ENCODE measurements at places on chromosomes 13 and 19.
A peak's percentile ranks its signal among the peaks of the same experiment; 100 is the strongest.

DNA sequence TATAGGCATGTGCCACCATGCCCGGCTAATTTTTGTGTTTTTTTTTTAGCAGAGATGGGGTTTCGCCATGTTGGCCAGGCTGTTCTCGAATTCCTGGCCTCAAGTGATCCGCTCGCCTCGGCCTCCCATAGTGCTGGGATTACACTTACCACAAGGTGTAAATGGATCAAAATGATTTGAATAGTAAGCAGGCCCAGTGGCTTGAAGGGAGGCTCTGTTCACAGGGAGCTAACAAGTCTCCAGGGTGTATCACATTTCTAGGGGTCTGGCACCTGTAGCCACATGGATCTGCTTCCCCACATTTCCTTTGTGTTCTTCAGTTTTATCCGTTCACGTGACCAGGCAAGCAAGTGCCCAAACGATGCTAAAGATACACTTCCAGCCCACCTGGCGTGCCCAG is 13.5 kb upstream of the CNFN start:
- H3K4me3 ChIP-seq: no peak overlapping the region
- no peaks in the 10 kb centered on the region for H3K27me3 ChIP-seq
- peaks cover 23% of the 10 kb centered on the region for H3K4me1 ChIP-seq

DNA sequence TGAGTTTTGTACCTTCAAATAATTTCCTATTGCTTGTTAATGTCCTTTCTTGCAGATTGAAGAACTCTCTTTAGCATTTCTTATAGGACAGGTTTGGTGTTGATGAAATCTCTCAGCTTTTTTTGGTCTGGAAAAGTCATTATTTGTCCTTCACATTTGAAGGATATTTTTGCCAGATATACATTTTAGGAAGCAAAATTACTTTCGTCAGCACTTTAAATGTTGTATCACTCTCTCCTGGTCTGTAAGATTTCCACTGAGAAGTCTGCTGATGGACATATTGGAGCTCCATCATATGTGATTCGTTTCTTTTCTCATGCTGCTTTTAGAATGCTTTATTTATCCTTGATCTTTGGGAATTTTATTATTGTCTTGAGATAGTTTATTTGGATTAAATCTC is 105.5 kb downstream of the TNFSF13B start:
- DNase-seq: no peak
- no peaks in the 10 kb centered on the region for H3K27me3 ChIP-seq
- H3K4me3 ChIP-seq: no peak overlapping the region

- H3K4me1 ChIP-seq: no peaks in the 10 kb centered on the region
- peaks cover 3% of the 10 kb centered on the region for H3K27me3 ChIP-seq
- no peak for DNase-seq
- no peak overlapping the region for H3K27ac ChIP-seq
These were observed 512.8 kb downstream of the LMO7 start for GRCh38 chr13:76148926-76149325.

- H3K27me3 ChIP-seq: no peaks in the 10 kb centered on the region
- H3K27ac ChIP-seq: no peak overlapping the region
- H3K4me3 ChIP-seq: no peak overlapping the region
- H3K4me1 ChIP-seq: peaks cover under 1% of the 10 kb centered on the region
These were observed 14.5 kb downstream of the FUZ start for GRCh38 chr19:49798574-49798973.

DNA sequence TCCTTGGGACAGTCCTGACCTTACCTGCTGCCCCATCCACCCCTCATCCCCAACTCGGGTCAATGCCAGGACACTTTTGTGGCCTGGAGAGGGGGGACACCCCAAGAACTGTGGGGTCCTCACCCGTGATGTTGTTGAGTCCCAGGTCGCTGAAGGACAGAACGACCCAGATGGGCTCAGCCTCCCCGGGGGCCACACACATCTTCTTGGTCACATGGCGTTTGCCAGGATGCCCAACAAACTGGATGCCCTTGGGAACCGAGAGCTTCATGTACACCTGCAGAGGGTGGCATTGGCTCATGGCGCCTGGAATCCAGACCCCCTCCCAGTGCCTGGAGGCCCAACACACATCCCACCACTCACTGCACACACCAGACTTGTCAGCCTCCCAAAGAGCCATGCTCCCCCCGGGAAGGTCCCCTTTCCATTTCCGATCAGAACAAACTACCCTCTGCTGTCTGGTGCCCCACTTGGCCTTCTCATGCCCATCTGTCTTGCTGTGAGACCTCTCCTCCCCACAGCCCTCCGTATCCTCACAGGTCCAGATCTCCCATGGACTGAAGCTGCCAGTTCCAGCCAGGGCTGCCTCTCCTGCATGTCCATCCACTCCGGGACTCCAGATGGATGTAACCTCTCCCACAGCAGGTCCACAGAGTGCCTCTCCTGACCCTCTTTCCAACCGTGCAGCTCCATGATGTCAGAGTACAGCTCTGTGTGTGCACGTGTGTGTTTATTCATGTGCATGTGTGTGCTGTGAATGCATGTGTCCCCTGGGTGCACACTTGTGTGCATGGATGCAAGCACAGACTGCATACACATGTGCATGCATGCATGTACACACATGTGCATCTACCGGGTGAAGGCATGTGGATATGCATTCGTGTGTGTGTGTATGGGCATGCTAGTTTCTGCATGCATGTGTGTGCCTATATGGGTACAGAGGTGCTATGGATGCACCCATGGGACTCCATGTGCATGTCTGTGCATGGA is 58.4 kb downstream of the F2RL3 start:
- no peaks in the 10 kb centered on the region for H3K4me1 ChIP-seq
- no peak overlapping the region for H3K4me3 ChIP-seq
- H3K27me3 ChIP-seq: no peaks in the 10 kb centered on the region
- H3K27ac ChIP-seq: no peak overlapping the region
- no peaks in the 10 kb centered on the region for H3K36me3 ChIP-seq

GRCh38 chr13:34863360-34864135 is 78.5 kb upstream of the NBEA start:
- H3K27ac ChIP-seq: no peak overlapping the region
- no peaks in the 10 kb centered on the region for H3K4me1 ChIP-seq
- H3K36me3 ChIP-seq: no peaks in the 10 kb centered on the region
- H3K4me3 ChIP-seq: no peak overlapping the region

DNA sequence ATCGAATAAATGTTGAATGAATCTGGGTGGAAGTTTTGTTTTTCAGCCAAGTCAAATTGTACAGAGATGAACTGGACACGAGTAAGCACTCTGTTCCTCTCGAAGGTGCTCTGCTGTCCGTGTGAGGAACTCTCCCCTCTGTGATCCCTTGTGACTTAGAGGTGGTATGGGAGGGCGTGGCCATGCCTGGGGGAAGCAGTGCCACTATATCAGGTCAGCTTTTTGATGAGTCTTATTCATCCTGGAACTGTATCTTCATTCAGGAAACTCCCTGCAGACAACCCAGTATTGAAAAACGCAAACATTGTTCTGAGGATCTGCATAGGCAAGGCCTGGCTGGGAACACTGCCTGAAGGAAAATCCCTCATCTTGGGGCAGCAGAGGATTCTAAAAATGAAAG is 45.7 kb upstream of the FLT1 start:
- peak; percentile 50 for DNase-seq
- peak overlapping the region; percentile 95 for H3K27ac ChIP-seq
- H3K27me3 ChIP-seq: peaks cover 35% of the 10 kb centered on the region
- peaks cover 52% of the 10 kb centered on the region for H3K4me1 ChIP-seq
- peaks cover 12% of the 10 kb centered on the region for H3K36me3 ChIP-seq

GRCh38 chr13:107367258-107367657 is 799.3 kb upstream of the ARGLU1 start:
- no peak overlapping the region for H3K4me3 ChIP-seq
- no peak for DNase-seq
- H3K27me3 ChIP-seq: no peaks in the 10 kb centered on the region

GRCh38 chr19:32464279-32464678 is 58.7 kb downstream of the DPY19L3 start:
- H3K4me1 ChIP-seq: peaks cover 2% of the 10 kb centered on the region
- DNase-seq: no peak
- H3K27ac ChIP-seq: no peak overlapping the region
- H3K4me3 ChIP-seq: no peak overlapping the region
- H3K27me3 ChIP-seq: no peaks in the 10 kb centered on the region

DNA sequence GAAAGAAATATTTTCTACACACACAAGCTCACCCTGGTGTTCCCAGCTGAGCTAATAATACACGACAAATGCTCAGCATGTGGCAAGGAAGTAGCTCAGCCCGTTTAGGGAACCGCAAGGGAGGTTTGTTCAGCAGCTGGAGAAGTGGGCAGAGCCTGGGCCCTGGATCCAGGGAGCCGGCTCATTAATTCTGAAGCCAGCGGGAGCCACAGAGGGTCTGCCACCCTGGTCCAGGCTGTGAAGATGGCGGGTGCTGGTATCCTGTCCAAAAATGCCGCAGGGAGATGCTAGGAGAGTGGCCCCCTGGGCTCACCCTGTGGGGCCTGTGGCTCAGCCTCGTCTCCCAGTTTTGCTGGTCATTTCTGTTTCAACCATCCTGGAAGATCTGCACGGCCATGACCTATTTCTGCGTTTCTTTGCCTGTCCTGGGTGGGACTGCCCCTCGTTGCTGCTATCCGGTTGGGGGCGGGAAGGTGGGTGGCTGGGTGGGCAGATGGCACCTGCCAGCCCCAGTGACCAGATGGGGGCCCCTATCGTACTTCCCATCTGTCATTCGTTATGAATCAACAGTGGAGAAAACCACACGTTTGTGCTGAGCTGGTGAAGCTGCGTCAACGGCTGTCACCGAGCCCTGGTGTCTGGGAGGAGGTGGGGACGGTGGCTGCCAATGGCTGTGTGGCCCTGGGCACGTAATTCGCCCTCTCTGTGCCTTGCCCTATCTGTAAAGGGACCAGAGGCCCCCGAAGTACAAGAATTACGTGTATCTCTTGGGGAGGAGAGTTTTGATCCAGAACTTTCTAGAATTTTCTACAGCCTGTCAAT is 2.7 kb upstream of the GNA15 start:
- peak overlapping the region; percentile 84 for H3K4me3 ChIP-seq
- peaks cover 7% of the 10 kb centered on the region for H3K27me3 ChIP-seq
- H3K36me3 ChIP-seq: no peaks in the 10 kb centered on the region
- peaks cover 41% of the 10 kb centered on the region for H3K4me1 ChIP-seq
- H3K27ac ChIP-seq: peak overlapping the region; percentile 60

- no peak overlapping the region for H3K4me3 ChIP-seq
- H3K27me3 ChIP-seq: no peaks in the 10 kb centered on the region
- no peaks in the 10 kb centered on the region for H3K4me1 ChIP-seq
These were observed 37.6 kb downstream of the SPRY2 start for GRCh38 chr13:80303225-80303811.

DNA sequence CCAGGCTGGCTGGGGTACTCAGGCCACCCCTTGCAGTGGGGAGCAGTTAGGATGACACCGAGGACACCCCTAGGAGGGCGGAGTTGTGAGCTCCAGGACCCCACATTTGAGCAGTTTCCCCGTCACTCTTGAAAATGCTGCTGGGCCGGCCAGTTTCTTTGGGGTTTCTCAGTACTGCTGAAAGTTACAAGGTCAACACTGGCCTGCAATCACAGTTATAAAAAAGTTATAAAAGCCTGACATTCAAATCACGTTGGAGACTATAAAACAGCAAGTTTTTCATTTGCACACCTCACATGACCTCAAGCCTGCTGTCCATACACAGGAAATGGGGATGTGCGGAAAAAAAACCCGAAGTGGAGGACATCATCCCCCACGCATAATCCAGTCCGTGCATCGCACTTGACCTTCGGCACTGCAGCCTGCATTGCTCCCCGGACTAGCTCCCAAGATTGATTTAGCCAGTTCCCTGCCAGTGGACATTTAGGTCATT is 27.0 kb downstream of the DNM2 start:
- H3K27me3 ChIP-seq: no peaks in the 10 kb centered on the region
- H3K27ac ChIP-seq: no peak overlapping the region
- peaks cover 10% of the 10 kb centered on the region for H3K36me3 ChIP-seq
- DNase-seq: no peak
- H3K4me1 ChIP-seq: peaks cover 46% of the 10 kb centered on the region

GRCh38 chr19:55179606-55180484 is at the start of gene SYT5:
Gene SYT5 (minus strand): TSS chr19:55180289. CDS start chr19:55179041, 1,248 bp downstream.
- peak within 1 kb of the TSS; percentile 70 for H3K4me3 ChIP-seq
- H3K27ac ChIP-seq: no peak within 1 kb of the TSS
- peaks cover 68% of the 10 kb centered on the region for H3K27me3 ChIP-seq
- peaks cover 19% of the 10 kb centered on the region for H3K4me1 ChIP-seq
- H3K36me3 ChIP-seq: peaks cover 3% of the 10 kb centered on the region

DNA sequence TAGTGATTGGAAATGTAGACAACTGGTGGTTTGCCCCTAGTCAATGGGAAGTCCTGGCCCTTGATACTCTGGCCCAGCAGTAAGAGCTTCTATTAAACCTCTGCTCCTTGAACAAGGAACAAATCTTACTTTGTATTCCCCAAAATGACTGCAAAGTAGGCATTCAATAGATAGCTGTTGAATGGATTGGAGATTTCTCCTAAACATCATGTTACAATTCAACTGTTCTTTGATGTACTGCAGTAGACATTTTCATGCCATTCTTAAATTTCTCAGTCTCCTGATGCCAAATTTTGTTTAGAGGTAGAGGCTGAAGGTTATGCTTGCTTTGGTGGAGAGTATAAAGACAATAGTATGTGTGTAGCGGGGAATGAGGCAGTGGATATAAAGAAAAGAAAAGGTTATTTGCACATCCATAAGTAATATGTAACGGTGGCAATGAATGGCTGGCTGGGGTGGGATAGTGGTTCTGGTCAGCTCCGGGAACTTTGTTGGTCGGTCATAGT is 12.8 kb downstream of the MIR17HG start:
- no peak for DNase-seq
- H3K27ac ChIP-seq: peak overlapping the region; percentile 72
- H3K27me3 ChIP-seq: no peaks in the 10 kb centered on the region
- peaks cover 5% of the 10 kb centered on the region for H3K4me1 ChIP-seq
- peaks cover 2% of the 10 kb centered on the region for H3K36me3 ChIP-seq

GRCh38 chr13:76668716-76669115 is 217.5 kb downstream of the KCTD12 start:
- H3K4me1 ChIP-seq: no peaks in the 10 kb centered on the region
- H3K36me3 ChIP-seq: no peaks in the 10 kb centered on the region
- no peak for DNase-seq
- H3K4me3 ChIP-seq: no peak overlapping the region
- no peaks in the 10 kb centered on the region for H3K27me3 ChIP-seq

DNA sequence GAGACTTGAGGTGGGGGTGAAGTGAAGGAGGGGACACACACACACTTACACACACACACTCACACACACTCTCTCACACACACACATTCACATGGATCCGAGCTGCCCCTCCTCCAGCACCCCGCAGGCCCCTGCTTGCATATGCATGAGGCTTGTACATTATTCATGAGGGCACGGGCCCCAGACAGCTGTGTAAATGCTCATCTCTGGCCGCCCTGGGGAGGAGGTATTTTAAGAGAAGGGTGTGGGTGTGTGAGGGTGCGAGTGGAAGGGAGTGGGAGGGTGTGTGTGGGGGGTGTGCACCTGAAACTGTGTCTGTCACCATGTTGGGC is 2.4 kb downstream of the NCAN start:
- peaks cover 50% of the 10 kb centered on the region for H3K27me3 ChIP-seq
- peaks cover 16% of the 10 kb centered on the region for H3K4me1 ChIP-seq
- H3K27ac ChIP-seq: no peak overlapping the region
- no peak for DNase-seq
- H3K36me3 ChIP-seq: no peaks in the 10 kb centered on the region
- H3K4me3 ChIP-seq: no peak overlapping the region

GRCh38 chr13:51282322-51282721 is 57.2 kb upstream of the SERPINE3 start:
- peaks cover 4% of the 10 kb centered on the region for H3K4me1 ChIP-seq
- peaks cover 8% of the 10 kb centered on the region for H3K27me3 ChIP-seq
- no peaks in the 10 kb centered on the region for H3K36me3 ChIP-seq
- H3K4me3 ChIP-seq: no peak overlapping the region
- H3K27ac ChIP-seq: no peak overlapping the region
- DNase-seq: no peak

Measured in activated T-cell treated with anti-CD3 and anti-CD28 coated beads, Interleukin-2, amount 50 U/mL, for 72 hours (primary cell).